ENCODE measurements at places on chromosomes 2 and 18. TPM values are rescaled to one million over a fixed set of nuclear protein-coding genes. Genes with fewer than 3 reads are reported as not detected.

DNA sequence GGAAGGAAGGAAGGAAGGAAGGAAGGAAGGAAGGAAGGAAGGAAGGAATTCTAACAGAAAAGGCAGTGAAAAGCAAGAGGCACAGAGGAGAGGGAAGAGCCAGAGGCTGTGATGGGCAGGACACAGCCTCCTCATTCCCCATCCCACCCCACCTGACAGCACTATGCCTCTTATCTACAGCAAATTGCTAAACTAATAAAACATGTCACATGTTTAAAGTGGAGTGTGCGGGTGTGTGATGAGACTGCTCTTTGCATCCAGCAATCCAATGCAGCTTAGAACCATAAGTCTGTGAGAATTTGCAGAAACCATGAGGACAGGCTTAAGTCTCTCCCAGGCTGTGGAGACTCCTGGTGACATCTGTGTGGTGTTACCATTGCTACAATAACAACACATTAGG is 108.4 kb upstream of the ALK start:
- DNase-seq: peak; percentile 1
- H3K27me3 ChIP-seq: no peaks in the 10 kb centered on the region
- H3K4me3 ChIP-seq: no peak overlapping the region
- no peaks in the 10 kb centered on the region for H3K36me3 ChIP-seq
- no peaks in the 10 kb centered on the region for H3K4me1 ChIP-seq
- no peak overlapping the region for H3K27ac ChIP-seq

- H3K36me3 ChIP-seq: peaks cover 18% of the 10 kb centered on the region
- H3K4me1 ChIP-seq: no peaks in the 10 kb centered on the region
- no peak overlapping the region for H3K27ac ChIP-seq
- no peak for DNase-seq
- no peaks in the 10 kb centered on the region for H3K27me3 ChIP-seq
- no peak overlapping the region for H3K4me3 ChIP-seq
Observed at GRCh38 chr2:25306777-25307368, 34.9 kb downstream of the DNMT3A start.

GRCh38 chr2:240571314-240571973 is 3.2 kb downstream of the RNPEPL1 start:
- H3K4me1 ChIP-seq: peaks cover 11% of the 10 kb centered on the region
- H3K27ac ChIP-seq: no peak overlapping the region
- H3K27me3 ChIP-seq: no peaks in the 10 kb centered on the region
- no peaks in the 10 kb centered on the region for H3K36me3 ChIP-seq
- no peak for DNase-seq
- H3K4me3 ChIP-seq: no peak overlapping the region

GRCh38 chr18:62285281-62285680 is 39.8 kb upstream of the TNFRSF11A start:
- no peak overlapping the region for H3K27ac ChIP-seq
- peaks cover 7% of the 10 kb centered on the region for H3K36me3 ChIP-seq
- H3K4me1 ChIP-seq: no peaks in the 10 kb centered on the region
- H3K4me3 ChIP-seq: no peak overlapping the region

DNA sequence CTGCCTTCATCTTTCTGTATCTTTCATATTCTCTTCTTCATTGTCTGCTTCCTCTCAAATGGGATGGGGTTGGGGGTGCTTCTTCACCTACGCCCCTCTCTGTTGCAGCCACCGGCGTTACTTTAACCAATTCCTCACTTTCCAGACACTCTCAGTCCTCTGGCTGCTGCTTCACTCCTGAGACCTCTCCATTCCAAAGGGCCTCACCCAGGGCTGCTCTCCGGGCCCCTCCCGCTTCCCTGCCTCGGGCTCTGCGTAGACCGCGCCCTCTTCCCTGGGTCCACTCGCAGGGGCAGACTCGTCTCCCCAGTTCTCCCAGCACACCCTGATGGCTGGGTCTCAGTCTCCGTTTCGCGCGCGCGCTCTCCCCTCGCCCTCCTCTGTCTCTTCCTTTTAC is 926 bp downstream of the SERPINB8 start:
- H3K4me1 ChIP-seq: peaks cover 5% of the 10 kb centered on the region
- no peaks in the 10 kb centered on the region for H3K36me3 ChIP-seq
- H3K27ac ChIP-seq: peak overlapping the region; percentile 98
- H3K27me3 ChIP-seq: no peaks in the 10 kb centered on the region
- H3K4me3 ChIP-seq: peak overlapping the region; percentile 70
- DNase-seq: peak; percentile 32

The NYAP2 gene
- total RNA-seq: 1.6 TPM

The CCDC74B gene
- total RNA-seq: 14.7 TPM

The LIMS4 gene
- total RNA-seq: 3.2 TPM

The UGT1A7 gene
- not detected for total RNA-seq

The MAB21L4 gene
- 21.1 TPM for total RNA-seq

All from lung (tissue), 17 donors.